Stimulated activated CD4-positive, alpha-beta T cell treated with anti-CD3 and anti-CD28 coated beads, TNF-alpha, amount 100 ng/mL, for 4 hours (primary cell): ENCODE measurements at places on chromosomes 13 and 19.

- DNase-seq = peak; percentile 30
These were observed 86.0 kb downstream of the GADD45B start for GRCh38 chr19:2561895-2562294.

DNA sequence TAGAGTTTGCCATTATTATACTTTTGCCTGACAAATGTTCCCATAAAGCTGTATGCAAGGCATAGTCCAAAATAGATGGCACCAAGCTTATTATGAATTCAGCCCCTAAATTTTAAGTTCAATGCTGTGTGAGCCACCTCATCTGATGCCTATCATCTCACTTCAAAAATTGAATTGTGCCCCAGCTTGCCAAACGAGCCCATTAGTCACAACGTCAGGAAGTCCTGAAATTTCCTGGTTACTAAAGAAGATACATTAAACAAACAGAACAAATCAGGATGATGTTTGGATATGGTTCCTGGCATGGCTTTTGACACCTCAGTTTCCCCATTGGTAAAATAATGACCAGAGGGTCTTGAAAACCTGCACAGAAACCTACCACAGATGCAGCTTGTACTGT is 147.5 kb upstream of the SOX21 start:
- DNase-seq = no peak

- DNase-seq = no peak
These were observed 38.1 kb upstream of the SLC10A2 start for GRCh38 chr13:103104340-103104739.

- DNase-seq = no peak
These were observed 19.7 kb upstream of the SCEL start for GRCh38 chr13:77515785-77516184.
